ENCODE measurements at places on chromosomes 2 and 18. TPM values are rescaled to one million over a fixed set of nuclear protein-coding genes. Genes with fewer than 3 reads are reported as not detected.

The CCDC141 gene
- 0.30 TPM for polyA plus RNA-seq

DNA sequence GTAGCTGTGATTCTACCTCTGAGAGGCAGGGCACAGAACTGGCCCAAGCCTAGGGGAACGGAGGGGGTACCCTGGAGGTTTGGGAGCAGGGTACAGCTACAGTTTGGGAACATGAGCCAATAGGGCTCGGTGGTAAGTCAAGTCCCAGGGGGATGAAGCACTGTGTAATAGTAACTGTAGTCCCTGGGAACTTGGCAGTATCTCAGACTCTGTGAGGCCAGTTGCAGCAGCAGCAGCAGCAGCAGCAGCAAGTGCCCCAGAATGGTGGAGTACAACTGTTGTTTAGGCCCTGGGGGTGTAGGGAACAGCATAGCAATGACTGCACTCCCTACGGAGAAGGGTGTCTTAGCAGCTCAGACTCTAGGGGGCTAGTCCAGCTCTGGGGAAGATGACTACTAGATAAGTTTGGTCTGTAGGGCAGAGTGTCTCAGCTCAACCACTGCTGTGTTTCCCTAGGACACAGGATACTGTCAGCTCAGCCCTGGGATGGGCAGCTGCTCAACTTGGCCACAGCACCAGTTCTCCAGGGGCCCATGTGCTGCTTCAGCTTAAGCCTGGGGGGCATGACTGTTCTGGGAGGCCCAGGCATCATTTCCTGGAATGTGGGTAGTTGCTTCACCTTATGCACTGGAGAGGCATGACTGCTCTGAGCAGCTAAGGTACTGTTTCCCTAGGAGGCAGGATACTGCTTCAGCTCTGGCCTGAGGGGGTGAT, 20.5 kb downstream of the CARF start:
- no peak for DNase-seq

GRCh38 chr2:195543063-195543462, 114.0 kb upstream of the SLC39A10 start:
- no peak for DNase-seq

DNA sequence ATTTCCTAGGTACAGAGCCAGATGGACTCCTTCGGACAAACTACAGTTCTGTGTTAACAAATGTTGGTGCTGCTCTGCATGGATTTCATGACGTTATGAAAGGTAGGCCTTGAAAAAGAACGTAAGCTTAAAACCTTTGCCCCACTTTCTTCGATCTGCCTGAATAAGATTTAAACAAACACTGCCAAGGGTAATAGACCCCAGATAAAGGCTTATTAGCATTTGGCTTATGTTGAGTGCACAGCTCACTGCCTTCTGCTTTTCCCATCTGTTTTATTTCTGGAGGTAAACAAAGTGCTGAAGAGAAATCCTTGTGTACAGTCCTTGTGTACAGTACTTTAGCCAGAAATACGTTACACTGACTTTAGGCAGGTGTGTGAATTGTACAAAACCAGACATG, 50.0 kb upstream of the STON1 start:
- no peak for DNase-seq

DNA sequence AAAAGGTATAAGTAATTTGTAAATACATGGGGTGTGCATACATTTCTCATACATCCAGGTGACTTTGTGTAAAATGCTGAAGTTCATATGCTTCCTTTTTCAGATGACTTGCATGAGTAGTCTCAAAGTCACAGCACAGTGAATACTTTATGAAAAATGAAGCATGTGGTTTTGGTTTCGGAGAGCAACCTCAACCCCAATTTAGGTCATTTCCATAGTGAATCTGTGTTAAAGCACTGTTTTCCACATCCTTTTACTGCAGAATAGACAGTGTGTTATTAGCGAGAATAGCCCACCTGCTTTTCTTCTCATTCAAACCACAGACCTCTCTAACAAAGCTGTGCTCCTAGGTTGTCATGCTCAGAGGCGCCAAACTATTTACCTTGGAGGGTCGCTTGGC, 204.4 kb upstream of the RASGRP3 start:
- no peak for DNase-seq

- DNase-seq, result no peak
These were observed 29.7 kb downstream of the HDAC4 start for GRCh38 chr2:239370876-239371725.

GRCh38 chr2:29446847-29447246, 331.6 kb downstream of the CLIP4 start:
- peak; percentile 13 for DNase-seq

- peak; percentile 74 for DNase-seq
These were observed at the start of gene SCN9A for GRCh38 chr2:166375736-166376487. SCN9A (minus strand) TSS chr2:166375944; CDS start chr2:166311756, 64,188 bp downstream.

DNA sequence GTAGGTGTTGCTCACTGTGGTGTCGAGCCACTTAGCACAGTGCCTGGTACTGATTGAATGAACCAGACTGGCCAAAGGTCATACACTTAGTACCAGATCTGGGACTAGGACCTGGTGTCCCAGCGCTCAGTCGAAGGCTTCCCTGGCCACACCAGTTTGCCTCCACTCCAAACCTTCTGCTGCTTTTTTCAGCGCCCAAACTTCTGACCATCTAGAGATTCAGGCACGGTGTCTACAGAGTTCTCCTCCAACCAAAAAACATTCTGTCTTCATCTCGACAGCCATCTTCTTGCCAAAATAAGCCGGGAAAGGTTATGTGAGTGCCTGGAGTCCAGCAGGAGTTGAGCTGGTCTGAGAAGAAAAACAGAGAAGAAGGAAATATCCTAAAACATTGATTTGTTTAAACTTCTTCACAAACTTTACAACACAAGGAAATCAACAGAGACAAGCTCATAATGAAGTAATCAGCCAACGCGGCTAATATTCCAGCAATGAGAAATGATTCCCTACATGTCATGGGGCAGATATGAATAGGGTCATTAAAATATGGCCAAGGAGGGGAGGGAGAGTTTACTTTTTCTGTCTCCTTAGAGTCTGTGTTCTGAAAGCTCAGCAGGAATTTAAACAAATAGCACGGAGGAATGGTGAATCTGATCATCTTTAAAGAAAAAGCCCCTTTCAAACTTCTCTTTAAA, 2.3 kb upstream of the GLI2 start:
- no peak for DNase-seq

The PEX13 gene
- polyA plus RNA-seq, result 30.1 TPM

The VWA3B gene
- polyA plus RNA-seq, result 0.80 TPM

DNA sequence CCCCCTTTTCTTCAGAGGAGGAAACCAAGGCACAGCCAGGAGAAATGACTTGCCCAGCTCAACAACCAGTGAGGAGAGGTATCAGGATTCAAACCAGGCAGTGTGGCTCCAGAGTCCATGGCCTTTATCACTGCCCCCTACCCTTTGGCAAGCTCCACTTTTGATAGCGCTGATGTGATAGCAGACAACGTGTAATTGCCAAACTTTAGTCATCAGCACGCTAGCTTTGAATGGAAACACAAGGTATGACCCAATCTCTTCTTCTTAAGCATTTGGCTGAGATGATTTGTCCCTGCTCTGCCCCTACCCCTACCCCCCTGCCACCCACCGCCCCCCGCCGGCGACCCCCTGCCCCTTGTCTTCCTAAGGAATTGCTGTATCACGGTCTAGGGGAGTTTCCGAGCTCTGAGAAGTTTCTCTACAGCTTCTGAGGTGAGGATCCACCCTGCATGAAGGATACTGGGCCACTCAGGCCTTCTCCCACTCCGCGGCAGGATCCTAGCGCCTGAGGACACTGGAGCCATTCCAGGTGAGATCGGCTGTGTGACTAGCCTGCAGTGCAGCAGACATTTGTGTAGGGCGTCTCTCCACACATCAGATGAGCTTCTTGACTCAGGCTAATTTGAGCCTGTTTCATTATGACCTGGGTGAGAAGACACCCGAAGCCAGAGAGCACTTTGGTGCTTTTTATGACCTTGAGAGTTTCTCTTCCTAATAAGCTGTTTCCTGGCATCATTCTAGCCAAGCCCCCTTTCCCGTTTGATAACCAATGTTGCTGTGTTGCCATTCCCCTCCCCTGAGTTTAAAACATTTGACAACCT, 75.1 kb upstream of the MAP4K4 start:
- DNase-seq, result no peak

GRCh38 chr2:127083819-127084503, 23.0 kb downstream of the BIN1 start:
- no peak for DNase-seq

The KYNU gene
- polyA plus RNA-seq, result 5.3 TPM

DNA sequence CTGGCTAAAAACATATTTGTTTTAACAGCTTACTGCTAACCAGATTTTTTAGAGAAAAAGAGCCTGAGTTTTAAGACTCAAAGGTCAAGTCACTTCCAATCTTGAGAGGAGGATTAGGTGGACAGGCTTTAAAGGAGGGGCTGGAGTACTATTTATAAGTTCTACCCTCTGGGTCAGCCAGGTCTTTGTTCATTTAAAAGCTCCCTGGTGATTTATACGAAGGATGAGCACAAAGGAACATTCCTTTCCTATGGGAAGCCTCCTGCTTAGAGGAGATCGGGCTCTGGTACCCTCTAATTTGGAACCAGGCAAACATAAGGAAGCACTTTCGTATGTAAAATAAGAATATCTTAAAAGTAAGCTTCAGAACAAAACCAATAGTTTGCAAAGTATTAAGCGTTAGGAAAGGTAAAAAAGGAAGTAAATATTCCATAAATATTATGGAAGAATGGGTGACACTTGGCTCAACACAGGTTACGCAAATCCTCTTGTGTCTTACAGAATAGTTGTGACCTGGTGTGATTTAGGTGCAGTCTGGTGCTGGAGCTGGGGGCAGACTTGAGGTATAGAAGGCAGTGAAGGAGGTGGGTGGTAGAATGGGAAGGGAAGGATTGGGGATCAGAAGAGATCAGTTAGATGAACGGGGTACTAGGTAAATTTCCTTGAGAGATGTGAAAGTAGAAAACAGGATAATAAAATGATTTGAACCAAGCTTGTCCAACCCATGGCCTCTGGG, 35.6 kb downstream of the PDE6D start:
- DNase-seq, result no peak

The SPRED2 gene
- polyA plus RNA-seq, result 41.2 TPM

The PSMA8 gene
- not detected for polyA plus RNA-seq

The NYAP2 gene
- polyA plus RNA-seq, result 0.17 TPM

GRCh38 chr2:231258701-231259100, 60.3 kb downstream of the ARMC9 start:
- DNase-seq, result no peak

GRCh38 chr2:170525566-170525900, 189.6 kb upstream of the SP5 start:
- DNase-seq, result no peak

- DNase-seq, result no peak
These were observed 14.5 kb upstream of the TTR start for GRCh38 chr18:31577195-31577594.

DNA sequence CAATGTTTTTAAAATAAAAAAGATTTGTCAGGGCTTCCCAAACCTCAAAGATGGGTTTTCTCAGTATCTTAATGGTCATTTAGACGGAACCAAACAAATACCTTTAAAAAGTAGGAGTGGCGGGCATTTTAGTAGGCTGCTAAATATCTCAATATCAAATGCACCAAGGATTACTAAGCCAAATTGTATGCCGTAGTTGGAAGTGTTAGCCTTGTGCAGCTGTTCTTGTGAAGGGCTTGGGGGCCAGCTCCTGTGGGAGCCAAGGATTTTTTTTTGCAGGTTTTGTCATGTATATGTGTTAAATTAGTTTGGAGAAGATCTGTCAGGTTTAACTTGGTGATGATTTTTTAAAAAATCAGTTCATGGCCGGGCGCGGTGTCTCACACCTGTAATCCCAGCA, 52.1 kb downstream of the ACTR2 start:
- DNase-seq, result no peak

DNA sequence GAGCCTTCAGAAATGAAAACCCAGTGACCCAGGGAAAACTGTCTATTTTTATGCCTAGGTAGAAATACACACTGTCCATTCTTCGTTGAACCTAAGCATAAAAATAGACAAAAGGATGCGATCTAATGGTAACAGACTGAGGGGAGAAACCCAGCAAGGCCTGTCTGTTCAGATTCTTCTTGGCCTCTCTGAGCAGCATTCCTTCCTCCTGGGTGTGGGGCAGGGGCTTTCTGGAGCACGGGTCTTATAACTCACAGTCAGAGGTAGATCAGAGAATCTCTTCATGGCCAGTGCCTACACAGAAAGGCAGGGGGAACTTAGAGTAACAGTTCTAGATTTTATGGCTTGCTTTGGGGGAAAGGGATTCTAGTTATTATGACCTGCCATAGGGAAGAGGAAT, 56.0 kb downstream of the PKDCC start:
- DNase-seq, result no peak

- DNase-seq, result peak; percentile 39
These were observed 528.4 kb upstream of the SYT4 start for GRCh38 chr18:43805646-43806194.

DNA sequence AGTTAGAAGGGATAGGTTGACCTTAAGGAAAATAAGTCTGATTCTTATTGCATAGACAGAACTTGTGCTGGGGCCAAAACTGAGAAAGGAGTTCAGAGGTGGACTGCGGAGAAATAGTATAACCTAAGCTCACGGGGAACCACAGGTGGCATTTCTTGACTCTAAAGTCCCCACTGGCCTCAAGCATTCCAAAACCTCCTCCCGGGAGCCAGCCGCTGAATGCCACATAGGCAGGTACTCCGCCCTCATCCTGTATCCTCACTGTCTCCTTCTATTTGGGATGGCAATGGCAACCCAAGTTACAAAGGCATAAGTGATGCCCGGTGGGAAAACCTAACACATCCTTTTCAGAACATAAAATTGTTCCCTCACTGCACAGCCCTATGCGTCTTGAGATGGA, 173.0 kb downstream of the SP3 start:
- DNase-seq, result no peak

The COL4A3 gene
- polyA plus RNA-seq, result 79.8 TPM

GRCh38 chr2:191631754-191632153, 46.2 kb upstream of the NABP1 start:
- no peak for DNase-seq

- no peak for DNase-seq
These were observed 30.1 kb downstream of the SPRED2 start for GRCh38 chr2:65402323-65402722.

GRCh38 chr18:59961070-59961469, 61.3 kb downstream of the PMAIP1 start:
- no peak for DNase-seq

GRCh38 chr18:58639751-58640427, 11.0 kb upstream of the ALPK2 start:
- no peak for DNase-seq

GRCh38 chr2:133586978-133587377, 18.7 kb upstream of the NCKAP5 start:
- no peak for DNase-seq

- DNase-seq, result no peak
These were observed 130.9 kb downstream of the UXS1 start for GRCh38 chr2:106063181-106063580.

DNA sequence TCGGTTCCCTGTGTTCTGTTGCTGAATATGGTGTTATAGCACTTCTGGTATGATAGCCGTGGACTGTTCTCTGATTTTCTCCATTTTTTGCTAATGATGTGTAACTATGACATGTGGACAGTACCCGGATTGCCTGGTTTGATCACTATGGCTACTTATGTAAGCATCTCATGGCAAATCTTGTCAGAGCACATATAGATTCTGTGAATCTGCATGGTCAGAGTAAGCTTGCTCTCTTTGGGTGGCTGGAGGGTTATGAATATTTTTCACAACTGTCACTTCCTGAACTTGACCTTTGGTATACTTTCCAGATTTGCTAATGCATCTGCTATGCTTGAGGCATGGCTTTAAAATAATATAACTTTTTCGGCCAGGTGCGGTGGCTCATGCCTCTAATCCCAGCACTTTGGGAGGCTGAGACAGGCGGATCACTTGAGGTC, 36.8 kb upstream of the ATP8B1 start:
- no peak for DNase-seq
